ENCODE measurements at places on chromosomes 2 and 18.

- no peak for DNase-seq
These were observed 165.9 kb upstream of the PGAP1 start for GRCh38 chr2:197092431-197092830.

DNA sequence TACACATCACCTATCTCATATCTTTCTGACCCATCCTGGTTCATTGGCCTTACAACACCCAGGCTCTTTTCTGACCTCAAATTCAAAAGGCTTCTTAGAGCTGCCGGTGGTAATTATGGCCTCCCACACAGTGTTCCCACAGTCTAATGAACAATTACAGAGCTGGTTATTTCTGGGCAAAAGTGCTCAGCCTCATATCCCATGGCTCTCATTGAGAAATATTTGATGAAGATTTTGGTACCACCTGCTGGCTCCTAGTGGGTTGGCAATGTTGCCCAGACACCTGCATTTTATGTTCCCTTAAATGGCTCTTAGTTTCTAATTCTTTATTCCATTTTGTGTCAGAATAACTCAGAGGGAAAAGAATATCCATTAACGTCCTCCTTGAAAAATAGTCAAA is 20.1 kb upstream of the SCYGR2 start:
- DNase-seq = no peak

DNA sequence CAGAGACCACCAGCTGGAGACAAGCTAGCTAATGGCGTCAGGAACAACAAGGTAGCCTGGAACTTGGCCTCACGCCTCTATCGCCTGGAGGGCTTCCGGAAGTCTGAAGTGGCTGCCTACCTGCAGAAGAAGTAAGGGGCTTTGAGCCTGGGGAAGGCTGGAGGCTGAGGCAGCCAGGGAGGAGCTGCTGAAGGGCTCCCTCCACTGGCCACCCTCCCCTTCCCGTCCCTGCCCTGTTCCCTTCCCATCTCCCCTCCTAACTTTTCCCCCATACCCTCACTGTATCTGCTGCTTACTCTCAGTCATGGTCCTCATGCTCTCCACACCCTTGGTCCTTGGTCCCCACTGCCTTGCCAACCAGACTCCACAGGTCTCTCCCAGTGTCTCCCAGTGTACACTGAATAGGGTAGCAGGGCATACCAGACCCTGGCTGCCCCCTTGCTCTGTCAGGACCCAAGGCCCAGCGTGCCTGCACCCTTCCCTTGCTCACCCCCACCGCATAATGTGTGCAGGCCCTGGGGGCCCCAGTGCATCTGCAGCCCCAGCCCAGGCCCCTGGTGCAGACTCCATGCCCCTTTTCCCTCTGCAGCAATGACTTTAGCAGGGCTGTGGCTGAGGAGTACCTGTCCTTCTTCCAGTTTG is 18.8 kb downstream of the PSD4 start:
- DNase-seq = no peak

DNA sequence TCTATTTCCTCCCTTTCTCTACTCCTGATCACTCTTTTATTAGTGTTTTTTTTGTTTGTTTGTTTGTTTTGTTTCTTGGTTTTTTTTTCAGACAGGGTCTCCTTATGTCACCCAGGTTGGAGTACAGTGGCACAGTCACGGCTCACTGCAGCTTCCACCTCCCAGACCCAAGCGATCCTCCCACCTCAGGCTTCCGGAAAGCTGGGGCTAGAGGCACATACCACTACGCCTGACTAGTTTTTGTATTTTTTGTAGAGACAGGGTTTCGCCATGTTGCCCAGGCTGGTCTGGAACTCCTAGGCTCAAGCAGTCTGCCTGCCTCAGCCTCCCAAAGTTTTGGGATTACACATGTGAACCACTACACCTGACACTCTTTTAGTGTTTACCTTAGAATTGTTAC is 122.3 kb downstream of the ATL2 start:
- DNase-seq = no peak

DNA sequence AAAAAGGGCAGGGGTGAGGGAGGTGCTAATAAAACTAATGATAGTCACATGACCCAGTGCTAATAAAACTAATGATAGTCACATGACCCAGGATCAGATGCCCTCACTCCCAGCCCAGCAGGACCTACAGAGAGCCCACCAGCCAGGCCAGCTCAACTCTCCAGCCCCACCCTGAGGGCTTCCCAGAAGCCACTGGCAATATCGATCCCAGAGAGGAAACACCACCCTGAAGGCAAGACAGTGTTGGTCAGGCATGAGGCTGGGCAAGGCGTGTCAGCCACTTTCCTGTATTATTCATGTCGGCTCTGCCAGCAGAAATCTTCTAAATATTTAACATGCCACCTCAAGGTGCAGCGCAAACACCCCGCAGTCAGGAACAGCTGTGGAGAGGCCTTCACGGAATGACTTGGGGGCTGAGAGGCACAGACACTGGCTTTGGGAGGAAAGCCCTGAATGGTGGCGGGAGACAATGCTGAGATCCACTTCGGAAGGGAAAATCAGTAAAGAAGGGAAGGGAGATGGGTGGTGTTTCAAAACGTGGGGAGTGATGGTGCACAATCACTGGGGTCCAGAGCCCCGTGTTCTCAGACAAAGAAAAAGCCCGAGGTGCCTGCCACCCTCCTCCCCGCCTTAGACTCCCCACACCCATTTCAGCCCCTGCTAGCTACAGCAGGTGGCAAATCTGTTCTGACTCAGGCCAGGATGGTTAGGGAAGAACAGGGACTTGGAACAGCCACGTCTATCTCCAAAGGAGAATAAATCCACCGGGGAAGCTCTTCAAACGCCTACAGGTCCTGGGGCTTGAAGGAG is 1.4 kb downstream of the REEP1 start:
- DNase-seq = no peak

DNA sequence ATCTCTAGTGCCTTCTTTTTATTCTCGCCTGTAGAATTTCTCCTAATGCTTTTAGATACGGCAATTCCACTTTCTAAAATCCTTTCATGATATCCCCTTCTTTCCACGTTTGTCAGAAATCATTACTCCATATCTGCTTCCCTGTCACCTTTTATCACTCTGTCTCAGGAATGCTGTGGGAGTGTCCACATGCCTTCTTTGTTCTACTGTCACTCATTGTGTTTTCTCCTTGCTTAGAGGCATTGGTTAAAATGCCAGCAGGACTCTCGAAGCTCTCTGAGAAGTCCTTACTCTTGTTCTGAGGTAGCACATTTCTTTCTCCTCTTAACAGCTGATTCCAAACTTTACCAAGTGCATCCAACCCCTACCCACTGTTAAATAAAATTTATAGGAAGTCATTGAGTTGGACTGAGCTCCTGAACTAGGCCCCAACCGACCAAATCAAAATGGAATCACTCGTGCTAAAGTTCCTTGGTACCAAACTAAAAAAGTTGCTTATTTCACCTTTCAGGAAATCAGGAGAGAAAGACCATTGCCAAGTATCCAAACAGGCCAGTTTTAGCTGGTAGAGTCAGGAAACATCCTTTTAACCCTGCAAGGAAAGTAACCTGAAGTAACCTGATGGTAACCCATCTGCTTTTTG is 10.6 kb upstream of the GALNT5 start:
- no peak for DNase-seq

DNA sequence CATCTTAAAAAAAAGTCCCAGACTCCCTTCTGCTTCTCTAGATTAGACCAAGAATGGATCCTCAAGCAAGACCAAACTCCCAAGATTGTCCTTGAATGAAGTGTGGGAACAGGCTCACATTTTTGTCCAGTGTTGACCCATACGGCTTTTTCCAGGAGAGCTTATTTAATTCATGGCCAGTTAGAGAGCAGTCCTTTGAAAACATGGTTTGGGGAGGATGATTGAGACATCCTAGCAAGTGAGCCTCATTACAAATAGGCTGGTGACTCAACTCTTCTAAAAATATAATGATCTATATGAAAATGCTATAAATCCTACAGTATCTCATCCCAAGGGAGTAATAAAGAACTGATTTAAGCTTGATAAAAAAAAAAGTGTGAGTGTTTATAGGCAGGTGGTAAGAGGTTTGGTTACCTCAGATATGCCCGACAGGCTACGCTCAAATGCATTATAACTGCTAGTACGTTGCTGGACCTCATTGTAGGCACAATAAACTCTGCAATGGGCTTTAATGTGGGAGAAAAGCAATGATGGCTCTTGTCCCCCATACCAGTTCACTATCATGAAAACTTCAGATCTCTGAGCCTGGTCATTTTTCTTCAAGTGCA is 17.0 kb downstream of the ANKRD29 start:
- DNase-seq = no peak

DNA sequence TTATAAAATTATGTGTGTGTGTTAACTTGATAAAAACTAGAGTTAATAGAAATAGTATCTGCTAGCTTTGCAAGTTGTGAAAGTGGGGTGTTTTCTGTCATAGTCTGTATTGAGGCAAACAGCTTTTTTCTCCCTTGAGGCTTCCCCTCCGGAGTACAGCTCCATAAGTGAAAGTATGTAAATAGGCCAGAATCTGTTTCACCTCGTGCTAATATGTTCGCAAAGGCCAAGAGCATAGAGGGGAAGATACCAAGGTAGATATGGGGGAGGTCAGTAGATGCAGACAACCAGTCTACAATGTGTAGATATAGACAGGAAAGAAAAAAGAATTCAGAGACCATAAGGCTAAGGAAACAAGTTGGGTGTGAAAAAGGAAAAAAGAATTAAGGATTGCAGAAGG is 72.9 kb downstream of the PTRHD1 start:
- DNase-seq = no peak

GRCh38 chr18:34957119-34957863 is 83.9 kb upstream of the MAPRE2 start:
- no peak for DNase-seq

DNA sequence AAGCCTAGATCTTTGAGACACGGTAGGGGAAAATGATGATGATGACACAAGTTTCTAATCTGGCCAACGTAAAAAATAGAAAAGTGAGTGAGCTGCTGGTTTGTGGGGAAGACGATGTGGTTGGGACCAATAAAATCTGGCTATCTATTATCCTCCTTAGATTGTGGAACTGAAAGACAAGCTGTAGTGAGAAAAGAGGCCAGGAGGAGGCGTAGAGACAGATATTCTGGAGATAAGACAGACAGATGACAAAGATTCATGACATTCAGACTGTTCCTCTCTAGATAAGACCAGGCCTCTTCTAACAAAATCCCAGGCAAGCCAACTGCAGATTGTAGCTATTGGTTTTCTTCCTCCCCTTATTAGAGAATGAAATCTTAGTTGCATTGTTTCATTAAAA is 376.3 kb upstream of the UBE2E3 start:
- no peak for DNase-seq

- DNase-seq = no peak
These were observed 141.0 kb downstream of the UXS1 start for GRCh38 chr2:106053116-106053515.

DNA sequence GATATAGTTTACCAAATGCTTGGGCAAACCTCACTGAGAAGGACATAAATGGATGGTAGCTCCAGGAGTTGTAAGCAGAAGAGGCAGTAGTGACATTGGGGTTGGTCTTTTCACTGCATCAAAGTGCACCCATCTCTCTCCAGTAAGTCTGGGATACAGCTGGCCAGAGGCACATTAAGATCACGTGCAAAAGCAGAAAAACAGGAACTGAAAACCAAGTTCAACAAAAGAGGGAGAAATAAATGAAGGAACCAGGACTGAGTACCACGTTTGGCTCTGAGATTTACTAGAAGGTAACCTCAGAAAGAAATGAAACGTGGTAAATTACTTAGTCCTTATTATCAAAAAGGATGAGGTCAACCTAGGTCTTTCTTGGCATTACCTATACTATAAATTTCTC is 259.2 kb downstream of the OSR1 start:
- no peak for DNase-seq

DNA sequence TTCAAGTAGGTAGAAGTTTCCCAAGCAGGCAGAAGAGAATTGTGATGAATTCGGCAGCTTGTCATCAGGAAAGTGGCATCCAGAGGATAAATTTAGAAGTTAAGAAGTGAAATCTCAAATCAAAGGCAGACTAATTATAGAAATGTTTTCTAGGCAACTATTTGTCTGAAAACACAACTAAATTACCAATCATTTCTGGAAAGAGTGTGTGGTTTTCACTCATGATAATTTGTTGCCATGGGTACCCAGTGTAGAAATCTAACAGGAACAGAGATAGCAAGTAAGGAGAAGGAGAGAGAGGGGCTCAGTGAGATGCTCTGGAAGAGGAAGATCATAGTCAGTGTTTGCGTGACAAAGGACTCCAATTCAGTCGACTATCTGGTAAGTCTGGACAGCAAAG is 208.1 kb downstream of the NCKAP5 start:
- DNase-seq = no peak

GRCh38 chr2:84999553-84999955 is 28.6 kb downstream of the KCMF1 start:
- no peak for DNase-seq

GRCh38 chr2:231356466-231356844 is 39.1 kb upstream of the B3GNT7 start:
- no peak for DNase-seq

- no peak for DNase-seq
These were observed 73.8 kb upstream of the ACAA2 start for GRCh38 chr18:49886891-49887764.

DNA sequence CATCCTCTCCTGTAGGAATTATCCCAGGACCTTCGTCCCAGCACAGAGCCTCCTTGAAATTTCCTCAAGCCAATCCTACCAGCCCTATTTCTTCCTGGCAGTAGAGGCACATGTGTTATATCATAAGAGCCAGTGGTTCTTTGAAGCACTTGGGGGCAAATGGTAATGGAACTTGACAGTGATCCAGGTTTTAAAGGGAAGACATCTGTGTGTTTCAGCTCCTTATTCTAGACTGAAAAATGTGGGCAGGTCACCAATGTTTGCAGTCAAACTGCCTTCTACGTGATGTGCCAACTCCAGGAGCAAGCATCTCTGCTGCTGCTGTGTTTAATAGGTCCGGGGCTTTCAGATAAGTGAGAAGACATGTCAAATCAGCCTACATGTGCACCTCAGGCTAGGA is 157.1 kb downstream of the GALNT14 start:
- DNase-seq = no peak

DNA sequence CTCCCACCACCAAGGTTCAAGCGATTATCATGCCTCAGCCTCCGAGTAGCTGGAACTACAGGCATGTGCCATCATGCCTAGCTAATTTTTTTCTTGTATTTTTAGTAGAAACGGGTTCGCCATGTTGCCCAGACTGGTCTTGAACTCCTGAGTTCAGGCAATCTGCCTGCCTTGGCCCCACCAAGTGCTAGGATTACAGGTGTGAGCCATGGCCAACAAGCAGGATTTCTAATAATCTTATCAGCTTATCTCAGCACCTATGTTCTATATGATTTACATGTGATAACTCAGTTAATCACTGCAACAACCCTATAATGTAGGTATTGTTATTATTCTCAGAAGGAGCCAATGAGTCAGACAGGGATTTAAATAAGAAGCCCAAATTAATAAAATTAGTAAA is 80.3 kb downstream of the GORASP2 start:
- no peak for DNase-seq

Data from activated naive CD8-positive, alpha-beta T cell treated with anti-CD3 and anti-CD28 coated beads, Interleukin-2, amount 50 U/mL, for 16 hours (primary cell).